ENCODE measurements at places on chromosomes 16 and 17.

DNA sequence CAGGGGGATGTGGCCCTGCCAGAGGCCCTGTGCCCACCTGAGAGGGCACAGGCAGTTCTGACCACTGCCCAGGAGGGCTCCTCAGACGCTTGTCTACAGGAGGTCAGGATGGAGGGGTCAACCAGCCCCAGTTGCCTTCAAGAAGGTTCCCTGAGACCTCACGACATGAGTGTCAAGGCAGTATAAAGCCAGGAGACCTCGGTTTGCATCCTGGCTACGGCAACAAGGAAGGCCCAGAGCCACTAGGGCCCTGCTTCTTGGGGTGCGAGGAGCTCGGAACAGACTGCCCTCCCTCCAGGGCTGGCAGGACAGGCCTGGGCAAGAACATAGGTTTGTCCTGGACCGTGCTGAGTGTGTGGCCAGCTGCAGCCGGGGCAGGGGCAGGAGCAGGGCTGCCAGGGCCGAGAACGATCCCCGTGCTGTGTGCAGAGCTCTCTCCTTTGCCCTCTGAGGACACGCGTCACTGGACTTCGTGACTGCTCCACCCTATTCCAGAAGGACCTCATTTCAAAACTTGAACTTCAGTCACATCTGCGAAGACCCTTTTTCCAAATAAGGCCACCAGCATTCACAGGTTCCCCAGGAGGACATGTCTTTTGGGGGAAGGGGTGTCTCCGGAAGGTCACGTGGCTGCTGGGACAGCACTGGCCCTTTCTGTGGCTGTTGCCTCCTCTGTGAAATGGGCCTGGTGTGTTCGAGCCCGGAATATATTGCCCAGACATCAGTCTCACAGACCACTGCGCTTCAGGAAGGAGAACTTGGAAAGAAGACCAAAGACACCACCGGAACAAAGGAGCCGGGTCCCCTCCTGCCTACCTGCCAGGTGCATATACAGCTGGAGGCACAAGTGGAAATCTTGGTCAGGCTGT, 27.7 kb downstream of the SLC7A5 start:
- DNase-seq: no peak

- DNase-seq: peak; percentile 50
Observed at GRCh38 chr17:63774141-63774968, at the start of gene DDX42. TSS of gene DDX42 (plus strand) at chr17:63774170. CDS start at chr17:63787050, 12,880 bp downstream.

DNA sequence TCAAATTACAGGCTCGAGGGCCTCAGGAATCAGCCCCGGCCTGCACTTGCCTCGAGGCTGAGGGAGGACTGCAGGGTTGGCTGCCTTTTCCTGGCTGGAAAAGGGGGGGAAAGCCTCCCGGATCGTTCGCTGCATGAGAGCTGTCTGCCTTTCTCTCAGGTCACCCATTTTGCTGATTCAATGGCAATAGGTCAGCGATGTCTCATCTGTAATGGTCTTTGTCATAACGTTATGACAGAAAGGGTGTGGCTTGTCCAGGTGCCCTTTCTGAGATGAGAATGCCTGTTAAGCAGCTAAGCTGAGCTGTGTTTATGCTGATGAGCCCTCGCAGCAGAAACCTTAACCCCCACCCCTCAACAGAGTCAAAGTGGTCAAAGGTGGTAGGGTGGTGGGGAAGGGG, 81.8 kb downstream of the AKAP1 start:
- DNase-seq: no peak

DNA sequence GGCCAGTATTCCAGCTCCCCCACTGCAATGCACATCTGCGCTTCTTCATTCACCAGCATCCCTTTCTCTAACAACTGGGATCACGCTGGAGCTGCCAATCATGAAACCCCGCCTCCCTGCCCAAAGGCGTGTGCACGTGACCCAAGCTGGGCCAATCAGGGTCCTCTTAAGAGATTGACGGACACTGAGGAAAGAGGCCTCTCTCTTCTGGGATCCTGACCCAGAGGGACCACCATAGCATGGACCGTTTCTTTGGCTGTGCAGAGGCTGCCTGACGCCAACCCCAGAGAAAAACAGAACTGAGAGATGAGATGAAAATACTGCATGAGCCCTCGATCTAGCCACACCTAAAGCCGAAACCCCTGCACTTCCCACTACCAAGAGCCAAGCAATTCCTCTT, 32.0 kb downstream of the COTL1 start:
- no peak for DNase-seq

GRCh38 chr17:80125656-80126448, 21.1 kb downstream of the EIF4A3 start:
- peak; percentile 85 for DNase-seq
